ENCODE measurements at places on chromosomes 3 and 15.

GRCh38 chr15:51103330-51103729 lies 8.6 kb upstream of the TNFAIP8L3 start:
- no peak overlapping the region for H3K27ac ChIP-seq
- peaks cover 13% of the 10 kb centered on the region for H3K4me1 ChIP-seq
- DNase-seq, result no peak
- H3K4me3 ChIP-seq, result no peak overlapping the region
- no peaks in the 10 kb centered on the region for H3K36me3 ChIP-seq

- DNase-seq, result no peak
- H3K27ac ChIP-seq, result no peak overlapping the region
- H3K36me3 ChIP-seq, result no peaks in the 10 kb centered on the region
- H3K4me3 ChIP-seq, result no peak overlapping the region
- H3K4me1 ChIP-seq, result no peaks in the 10 kb centered on the region
These were observed 161.1 kb downstream of the TP63 start for GRCh38 chr3:189792046-189792929.

DNA sequence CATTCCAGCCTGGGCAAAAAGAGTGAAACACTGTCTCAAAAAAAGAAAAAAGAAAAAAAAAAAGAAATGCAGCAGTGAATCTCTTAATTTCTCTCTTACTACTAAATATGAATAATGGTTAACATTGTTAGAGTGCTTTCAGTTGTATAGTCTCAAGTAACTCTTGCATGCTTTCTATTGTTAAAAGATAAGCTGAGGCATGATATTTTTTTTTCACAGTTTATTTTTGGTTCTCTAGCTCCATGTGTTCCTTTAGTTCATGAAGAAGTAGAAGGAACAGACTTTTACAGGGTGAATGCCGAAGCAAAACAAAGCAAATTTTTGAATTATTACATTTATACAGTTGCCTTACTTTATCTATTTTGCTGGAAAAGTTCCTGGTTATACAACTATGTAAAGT lies 1180.9 kb downstream of the OTOL1 start:
- DNase-seq, result no peak
- H3K4me3 ChIP-seq, result no peak overlapping the region
- H3K4me1 ChIP-seq, result peaks cover 6% of the 10 kb centered on the region
- H3K27ac ChIP-seq, result no peak overlapping the region
- no peaks in the 10 kb centered on the region for H3K27me3 ChIP-seq

GRCh38 chr3:137111497-137111896 lies 153.7 kb downstream of the IL20RB start:
- H3K27me3 ChIP-seq, result peaks cover 38% of the 10 kb centered on the region
- H3K4me3 ChIP-seq, result no peak overlapping the region
- no peaks in the 10 kb centered on the region for H3K4me1 ChIP-seq
- H3K36me3 ChIP-seq, result no peaks in the 10 kb centered on the region
- no peak for DNase-seq

DNA sequence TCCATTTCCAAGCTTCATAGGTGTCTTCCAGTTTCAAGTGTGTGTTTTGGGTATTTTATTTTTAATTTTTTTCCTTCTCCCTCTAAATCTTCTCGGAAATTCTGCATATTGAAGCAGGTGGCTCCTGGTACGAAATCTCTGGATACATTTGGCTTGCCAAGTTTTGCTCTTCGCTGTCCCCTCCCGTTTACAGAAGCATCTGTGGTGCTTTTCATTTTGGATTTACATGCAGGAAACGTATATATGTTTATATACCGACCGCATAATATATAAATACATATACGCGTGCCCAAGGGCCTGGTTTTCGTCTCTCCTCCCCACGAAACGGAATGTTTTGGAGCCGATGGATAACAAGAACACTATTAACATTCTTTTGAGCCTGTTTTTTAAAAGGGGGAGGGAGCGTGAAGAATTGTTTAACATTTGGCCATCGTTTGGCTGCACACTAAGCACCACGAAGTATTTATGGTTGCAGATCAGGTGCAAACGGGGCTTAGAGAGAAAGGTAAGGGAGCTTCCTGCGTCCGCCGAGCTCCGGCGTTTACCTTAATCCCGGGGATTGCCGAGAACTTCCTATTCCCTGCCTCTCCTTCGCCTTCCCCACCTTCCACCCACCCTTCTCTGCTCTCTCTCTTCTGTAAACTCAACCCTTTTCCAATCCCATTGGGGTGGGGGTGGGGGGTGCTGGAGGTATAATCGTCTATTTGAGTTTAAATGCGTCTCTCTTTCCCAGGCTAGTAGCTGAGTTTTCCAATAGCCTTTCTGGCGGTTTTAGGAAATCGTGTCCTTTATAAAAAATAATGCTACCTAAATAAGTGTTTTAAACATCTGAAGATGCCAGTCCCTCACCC lies 1.1 kb upstream of the NLGN1 start:
- no peak for DNase-seq
- H3K27me3 ChIP-seq, result peaks cover 24% of the 10 kb centered on the region
- H3K4me3 ChIP-seq, result peak overlapping the region; percentile 82
- H3K27ac ChIP-seq, result peak overlapping the region; percentile 95

GRCh38 chr3:37953707-37954394 lies 36.7 kb upstream of the VILL start:
- DNase-seq, result no peak
- H3K4me1 ChIP-seq, result peaks cover 63% of the 10 kb centered on the region
- H3K27ac ChIP-seq, result peak overlapping the region; percentile 30
- H3K4me3 ChIP-seq, result no peak overlapping the region

DNA sequence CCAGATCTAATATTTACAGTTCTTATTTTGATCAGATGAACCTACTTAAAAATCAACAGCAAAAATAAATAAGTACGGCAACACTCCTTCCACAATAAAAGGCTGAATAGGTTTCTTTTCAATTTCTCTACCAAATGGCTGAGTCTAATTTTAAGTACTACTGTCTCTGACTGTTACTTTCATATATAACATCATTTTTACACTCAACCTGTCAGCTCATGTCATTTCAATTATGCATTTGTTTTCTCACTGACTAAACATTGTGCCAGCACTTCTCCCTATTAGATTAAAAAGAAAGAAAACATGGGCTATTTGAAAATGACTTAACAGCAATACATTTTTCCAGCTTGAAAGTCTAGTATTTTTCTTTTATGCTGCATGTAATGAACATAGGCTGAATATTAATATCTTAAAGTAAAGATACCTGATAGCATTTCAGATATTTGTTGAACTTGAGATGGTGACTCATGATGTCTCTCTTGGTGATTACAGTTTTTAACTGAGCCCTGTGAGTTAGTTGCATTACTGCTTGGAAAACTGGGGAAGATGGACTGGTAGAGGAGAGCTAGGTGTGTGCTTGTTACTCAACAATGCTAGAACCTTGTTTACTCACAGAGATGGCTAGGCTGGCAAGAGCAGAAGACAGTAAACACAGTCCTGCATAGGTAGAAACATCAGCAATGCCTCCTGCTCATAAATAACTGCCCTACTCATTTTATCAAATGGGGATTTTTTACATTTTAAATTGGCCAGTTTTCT lies 73.9 kb downstream of the PEX5L start:
- no peaks in the 10 kb centered on the region for H3K36me3 ChIP-seq
- no peak for DNase-seq
- peaks cover 25% of the 10 kb centered on the region for H3K27me3 ChIP-seq
- H3K4me1 ChIP-seq, result no peaks in the 10 kb centered on the region
- no peak overlapping the region for H3K4me3 ChIP-seq

GRCh38 chr3:99111235-99111634 lies 209.7 kb upstream of the DCBLD2 start:
- no peaks in the 10 kb centered on the region for H3K27me3 ChIP-seq
- H3K4me1 ChIP-seq, result peaks cover 12% of the 10 kb centered on the region
- H3K36me3 ChIP-seq, result no peaks in the 10 kb centered on the region
- no peak for DNase-seq
- no peak overlapping the region for H3K27ac ChIP-seq

DNA sequence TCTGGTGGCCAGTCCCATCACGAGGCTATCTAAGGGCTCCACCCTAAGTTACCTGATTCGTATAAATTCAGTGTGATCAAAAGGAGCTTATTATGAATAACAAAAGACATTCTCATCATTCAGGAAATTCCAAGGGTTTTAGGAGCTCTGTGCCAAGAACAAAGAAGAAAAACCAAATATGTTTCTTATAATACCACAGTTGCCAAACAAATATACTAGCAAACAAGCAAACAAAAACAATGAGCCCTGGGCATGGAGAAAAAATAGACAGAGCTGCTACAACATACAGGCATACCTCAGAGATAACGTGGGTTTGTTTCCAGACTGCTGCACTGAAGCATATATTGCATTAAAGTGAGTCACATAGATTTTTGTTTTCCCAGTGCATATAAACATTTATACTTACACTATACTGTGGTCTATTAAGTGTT lies 20.2 kb upstream of the CFAP161 start:
- H3K4me3 ChIP-seq, result no peak overlapping the region
- no peak overlapping the region for H3K27ac ChIP-seq
- DNase-seq, result no peak
- peaks cover 20% of the 10 kb centered on the region for H3K4me1 ChIP-seq

DNA sequence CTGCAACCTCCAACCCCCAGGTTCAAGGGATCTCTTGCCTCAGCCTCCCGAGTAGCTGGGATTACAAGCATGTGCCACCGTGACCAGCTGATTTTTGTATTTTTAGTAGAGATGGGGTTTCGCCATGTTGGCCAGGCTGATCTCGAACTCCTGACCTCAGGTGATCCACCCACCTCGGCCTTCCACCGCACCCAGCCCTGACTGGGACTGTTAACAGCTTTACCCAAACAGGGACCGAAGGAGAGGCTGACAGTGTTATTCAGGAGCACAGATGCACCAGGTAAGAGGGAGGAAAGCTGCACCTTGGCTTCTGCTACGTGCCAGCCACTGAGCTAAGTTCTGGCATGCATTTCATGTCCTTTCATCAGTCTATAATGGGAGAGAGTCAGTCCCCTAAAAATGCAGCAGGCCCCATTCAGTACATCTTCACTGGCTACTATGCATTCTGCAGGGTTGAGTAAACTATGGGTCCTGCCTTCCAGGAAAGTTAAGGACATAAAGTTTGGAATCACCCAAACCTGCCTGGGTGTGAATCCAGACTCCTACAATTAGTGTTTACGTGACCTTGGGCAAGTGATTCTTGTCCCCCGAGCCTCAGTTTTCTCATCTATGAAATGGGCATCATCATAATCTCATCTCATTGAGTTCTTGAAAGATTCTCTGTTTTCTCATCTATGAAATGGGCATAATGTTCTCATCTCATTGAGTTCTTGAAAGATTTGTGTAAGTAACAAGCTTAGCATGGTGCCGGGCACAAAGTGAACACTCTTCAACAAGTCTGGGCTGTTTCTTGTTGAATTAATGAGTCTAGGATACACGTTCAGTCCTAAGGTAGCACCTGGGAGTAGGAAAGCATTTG lies 82.2 kb downstream of the CPN2 start:
- no peaks in the 10 kb centered on the region for H3K27me3 ChIP-seq
- H3K4me3 ChIP-seq, result peak overlapping the region; percentile 8
- H3K36me3 ChIP-seq, result no peaks in the 10 kb centered on the region
- DNase-seq, result no peak

DNA sequence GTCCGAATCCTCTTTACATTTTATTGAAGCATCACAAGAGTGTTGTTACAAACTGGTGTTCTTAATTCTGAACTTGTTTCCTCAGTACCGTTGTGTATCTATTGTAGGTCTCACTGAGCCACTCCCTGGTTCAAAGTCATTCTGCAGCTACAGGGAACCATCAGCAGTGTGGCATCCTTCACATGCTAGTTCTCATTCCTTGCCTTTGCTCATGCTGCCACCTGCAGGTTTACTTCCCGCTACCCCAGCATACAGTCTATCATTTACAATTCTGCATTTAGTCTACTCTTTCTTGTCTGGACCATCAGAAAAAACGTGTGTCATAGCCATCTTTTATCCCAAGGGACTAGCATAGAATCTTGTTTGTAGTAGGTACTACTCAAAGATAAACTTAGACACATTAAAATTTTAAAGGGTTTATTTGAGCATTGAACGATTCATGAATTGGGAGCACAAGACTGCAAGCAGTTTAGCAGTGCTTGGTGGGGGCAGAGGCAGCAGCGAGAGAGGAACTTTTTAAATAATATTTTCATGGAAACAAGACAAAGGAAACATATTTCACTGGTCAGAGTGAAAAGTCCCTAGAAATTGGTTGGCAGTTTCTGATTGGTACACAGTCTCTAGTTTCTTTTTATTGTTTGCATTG lies 402.1 kb downstream of the CADM2 start:
- no peak for DNase-seq
- H3K4me1 ChIP-seq, result no peaks in the 10 kb centered on the region
- H3K4me3 ChIP-seq, result no peak overlapping the region

GRCh38 chr3:193589129-193589528 lies 3.9 kb upstream of the OPA1 start:
- no peak overlapping the region for H3K4me3 ChIP-seq
- DNase-seq, result no peak
- H3K27ac ChIP-seq, result no peak overlapping the region
- no peaks in the 10 kb centered on the region for H3K27me3 ChIP-seq
- no peaks in the 10 kb centered on the region for H3K36me3 ChIP-seq

DNA sequence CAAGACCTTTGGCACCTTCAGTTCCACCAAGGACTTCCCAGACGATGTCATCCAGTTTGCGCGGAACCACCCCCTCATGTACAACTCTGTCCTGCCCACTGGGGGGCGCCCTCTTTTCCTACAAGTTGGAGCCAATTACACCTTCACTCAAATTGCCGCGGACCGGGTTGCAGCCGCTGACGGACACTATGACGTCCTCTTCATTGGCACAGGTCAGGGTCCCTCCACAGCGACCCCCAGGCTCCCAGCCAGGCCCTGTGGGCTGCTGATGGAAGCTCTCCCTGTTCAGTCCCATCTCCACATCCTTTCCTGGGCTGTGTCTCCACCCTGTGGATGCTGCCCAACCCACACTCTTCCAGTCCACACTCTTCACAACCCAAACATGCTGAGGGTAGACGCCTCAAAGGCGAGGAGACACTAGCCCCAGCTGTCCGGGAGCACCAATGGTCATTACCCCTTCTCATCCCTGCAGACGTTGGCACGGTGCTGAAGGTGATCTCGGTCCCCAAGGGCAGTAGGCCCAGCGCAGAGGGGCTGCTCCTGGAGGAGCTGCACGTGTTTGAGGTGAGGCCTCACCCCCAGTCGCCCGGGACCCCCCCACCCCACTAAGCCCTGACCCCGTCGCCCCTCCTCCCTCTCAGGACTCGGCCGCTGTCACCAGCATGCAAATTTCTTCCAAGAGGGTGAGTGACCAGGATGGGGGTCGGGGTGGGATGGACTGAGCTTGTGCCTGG lies 4.3 kb upstream of the LSMEM2 start:
- peak overlapping the region; percentile 55 for H3K4me3 ChIP-seq
- peak; percentile 63 for DNase-seq
- H3K4me1 ChIP-seq, result peaks cover 57% of the 10 kb centered on the region

All from left ventricle myocardium inferior (tissue), 1 donor.